ENCODE measurements at places on chromosomes 11 and 22.

- DNase-seq: no peak
These were observed 476 bp downstream of the ARHGAP32 start for GRCh38 chr11:129191649-129192048.

- DNase-seq: no peak
These were observed 79.0 kb downstream of the LDLRAD3 start for GRCh38 chr11:36022882-36023281.

- DNase-seq: no peak
These were observed 8.0 kb downstream of the POLD4 start for GRCh38 chr11:67345247-67345919.

DNA sequence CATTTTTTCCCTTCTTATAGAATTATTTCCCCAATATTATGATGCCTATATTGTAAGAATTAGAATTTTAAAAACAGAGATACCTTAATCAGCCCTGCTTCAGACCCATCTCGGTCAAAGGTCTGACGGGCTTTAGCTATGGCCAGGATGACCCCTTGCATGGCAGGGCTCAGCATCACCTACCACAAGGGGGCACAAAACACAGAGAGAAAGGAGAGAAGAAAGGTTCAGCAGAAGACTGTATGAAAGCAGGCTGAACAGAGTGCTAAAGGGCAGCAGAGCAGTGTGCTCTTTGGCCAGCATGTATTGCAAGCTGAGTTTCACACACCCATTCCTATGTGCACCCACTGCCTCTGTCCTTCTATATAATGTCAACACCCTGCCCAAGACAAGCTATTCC is 26.8 kb downstream of the CLDN25 start:
- no peak for DNase-seq

GRCh38 chr22:17712441-17712840 is 61.8 kb downstream of the BID start:
- DNase-seq: no peak

DNA sequence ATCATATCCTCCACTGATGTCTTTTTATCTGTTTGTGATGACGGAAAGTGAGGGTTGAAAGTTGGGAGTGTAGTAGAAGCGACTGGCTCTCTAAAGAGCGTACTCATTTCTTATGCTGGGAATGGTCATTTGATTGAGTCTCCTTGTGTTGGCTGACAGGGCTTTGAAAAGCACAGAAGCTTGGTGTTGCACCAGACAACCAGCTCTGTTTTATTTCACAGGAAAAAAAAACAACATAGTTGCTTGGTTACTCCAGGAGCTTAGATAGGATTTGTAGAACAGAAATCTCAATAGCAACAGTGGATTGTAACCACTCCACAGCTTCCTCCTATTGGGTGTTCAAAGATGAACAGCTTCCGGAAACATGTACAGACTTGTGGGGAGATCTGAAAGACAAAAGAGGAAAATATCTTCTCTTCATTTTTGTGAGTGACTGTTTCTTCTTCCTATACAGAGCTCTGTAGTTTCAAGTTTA is 2.7 kb downstream of the RBM14 start:
- DNase-seq: no peak

DNA sequence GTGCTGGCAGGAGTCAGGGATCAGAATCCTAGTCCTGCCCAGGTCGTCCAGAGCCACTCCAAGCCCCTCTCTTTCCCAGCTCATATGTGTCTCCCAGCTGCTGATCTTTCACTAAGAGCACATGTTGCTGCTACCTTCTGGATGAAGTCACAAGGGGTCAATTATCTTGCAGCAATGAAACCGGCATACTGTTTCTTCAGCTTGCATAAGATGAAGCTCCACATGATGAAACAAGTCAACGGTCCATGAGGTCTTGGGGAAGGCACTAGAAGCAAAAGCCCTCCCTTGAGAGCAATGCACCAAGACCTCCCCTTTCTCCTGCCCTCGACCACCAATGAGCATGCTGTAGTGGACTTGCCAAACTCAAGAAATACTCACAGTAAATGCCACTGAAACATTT is 148.9 kb downstream of the TENM4 start:
- DNase-seq: no peak

GRCh38 chr11:17526931-17527627 is 17.1 kb downstream of the USH1C start:
- no peak for DNase-seq

DNA sequence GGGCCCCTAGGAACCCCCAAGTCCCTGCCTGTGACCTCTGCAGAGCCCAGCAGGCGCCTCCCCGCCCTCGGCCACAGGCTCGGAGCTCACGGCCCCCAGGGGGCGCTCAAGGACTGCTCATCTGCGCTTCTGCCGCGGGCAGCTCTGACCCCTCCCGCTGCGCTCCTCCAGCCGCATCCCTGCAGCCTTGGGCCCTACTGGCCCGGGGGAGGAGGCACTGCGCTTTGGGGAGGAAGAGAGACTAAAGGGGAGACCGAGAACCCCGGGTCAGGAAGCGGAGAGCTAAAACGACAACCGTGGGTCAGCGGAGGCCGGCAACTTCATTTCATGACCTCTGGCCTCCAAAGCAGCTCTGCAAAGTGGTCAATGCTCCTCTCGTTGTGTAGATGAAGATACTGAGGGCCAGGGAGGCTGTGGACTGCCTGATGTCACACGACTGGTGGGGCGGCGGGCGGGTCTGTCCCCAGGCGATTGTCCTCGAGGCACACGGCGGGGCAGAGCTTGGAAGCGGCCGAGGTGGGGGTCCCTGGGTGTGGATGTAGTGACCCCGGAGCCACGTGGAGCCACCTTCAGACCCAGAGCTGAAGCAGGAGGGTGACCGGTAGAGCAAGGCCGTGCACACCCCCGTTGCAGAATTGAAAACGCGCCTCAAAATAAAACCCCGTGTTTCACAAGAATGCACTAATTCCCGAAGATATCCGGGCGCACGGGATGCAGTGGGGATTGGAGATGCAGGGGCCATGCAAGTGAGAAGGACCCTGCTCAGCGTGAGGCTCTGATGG is 2.7 kb upstream of the KRTAP5-6 start:
- DNase-seq: no peak

DNA sequence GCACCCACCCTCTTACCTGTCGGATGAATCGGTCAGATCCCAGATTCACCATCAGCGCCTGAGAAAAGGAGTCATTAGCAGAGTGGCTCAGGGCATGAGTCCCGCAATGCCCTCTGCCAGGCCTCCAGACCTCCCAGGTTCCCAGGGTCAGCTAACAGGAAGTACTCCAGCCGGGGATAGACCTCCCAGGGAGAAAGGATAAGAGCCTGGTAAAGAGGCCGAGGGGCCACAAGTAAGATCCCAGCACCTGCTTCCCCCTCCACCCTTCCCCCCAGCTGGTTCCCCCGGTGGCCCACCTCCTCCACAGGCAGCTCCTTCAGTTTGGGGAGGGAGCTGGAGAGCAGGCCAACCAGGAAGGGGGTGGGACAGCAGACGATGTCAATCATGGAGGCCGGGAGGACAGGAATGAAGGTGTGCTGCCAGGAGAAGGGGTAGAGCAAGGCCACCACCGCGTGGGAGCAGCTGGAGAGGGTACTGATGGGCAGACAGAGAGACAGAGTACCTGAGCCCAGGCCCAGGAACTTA is 16.4 kb downstream of the RPL27A start:
- no peak for DNase-seq

GRCh38 chr11:58429273-58429672 is 1.4 kb upstream of the OR5B2 start:
- DNase-seq: no peak

- DNase-seq: no peak
These were observed 10.6 kb upstream of the AIFM3 start for GRCh38 chr22:20956258-20957101.

GRCh38 chr11:77144857-77145428 is 16.9 kb downstream of the MYO7A start:
- no peak for DNase-seq

DNA sequence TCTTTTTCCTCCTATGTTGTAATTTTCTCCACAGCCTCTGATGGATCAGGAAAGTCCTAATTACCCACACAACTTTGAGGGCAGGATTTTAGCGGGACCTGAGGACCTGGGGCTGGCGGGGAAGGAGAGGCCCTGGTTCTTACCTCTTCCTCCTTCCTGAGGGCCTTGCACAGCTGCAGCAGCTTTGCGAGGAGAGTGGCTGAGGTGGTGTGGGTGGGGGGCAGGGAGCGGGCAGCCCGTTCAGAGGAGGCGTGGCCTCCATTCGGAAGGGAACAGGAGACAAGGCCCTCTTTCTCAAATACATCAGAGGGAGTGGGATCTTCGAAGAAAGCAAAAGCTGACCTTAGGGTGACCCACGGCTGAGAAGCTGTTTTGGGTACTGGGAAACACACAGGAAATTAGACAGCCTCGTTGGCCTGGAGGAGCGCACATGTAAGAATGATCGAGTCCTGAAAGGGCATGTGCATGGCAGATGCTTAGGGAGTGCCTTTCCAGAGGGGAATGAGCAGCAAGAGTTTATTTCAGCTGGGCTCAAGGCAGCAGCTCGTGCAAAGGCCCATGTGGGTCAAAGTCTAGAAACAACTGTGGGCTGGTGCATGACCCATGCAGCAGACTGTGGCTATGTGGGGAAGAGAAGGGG is 76.6 kb upstream of the NARS2 start:
- DNase-seq: no peak

GRCh38 chr22:27388090-27388600 is 413.4 kb downstream of the MN1 start:
- DNase-seq: no peak

GRCh38 chr22:40666151-40666848 is 13.0 kb upstream of the MCHR1 start:
- DNase-seq: no peak
